Karpas-422 (cell line): ENCODE measurements at places on chromosomes 11 and 22. TPM values are rescaled to one million over a fixed set of nuclear protein-coding genes. Genes with fewer than 3 reads are reported as not detected.

The MPEG1 gene
- 59.6 and 80.0 TPM in 2 replicates for total RNA-seq

The CDON gene
- total RNA-seq, result 0.36 and 2.1 TPM in 2 replicates

The SLC22A8 gene
- total RNA-seq, result not detected in 2 replicates

The CAPN5 gene
- 0.07 and 0.54 TPM in 2 replicates for total RNA-seq

The OR52B6 gene
- not detected in 2 replicates for total RNA-seq

DNA sequence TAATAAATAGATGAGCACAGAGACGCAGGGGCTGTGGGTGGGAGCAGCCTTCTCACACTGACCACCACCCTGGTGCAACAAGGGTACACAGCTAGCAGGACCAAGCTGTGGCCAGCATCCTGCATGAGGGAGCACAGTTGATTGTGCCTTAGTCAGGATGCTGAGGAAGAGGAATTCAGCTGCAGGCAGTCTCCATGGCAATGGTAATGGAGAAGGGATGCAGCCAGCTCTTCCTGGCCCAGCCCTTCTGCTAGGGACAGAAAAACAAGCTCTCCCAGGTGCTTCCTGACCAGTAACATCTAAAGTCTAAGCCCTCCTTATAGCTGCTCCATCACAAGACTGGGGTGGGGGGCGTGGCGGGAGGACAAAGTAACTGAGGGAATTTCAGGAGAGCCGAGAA lies 363.5 kb downstream of the BUD13 start:
- no peaks in the 10 kb centered on the region for H3K4me1 ChIP-seq
- no peaks in the 10 kb centered on the region for H3K36me3 ChIP-seq
- no peak overlapping the region for H3K27ac ChIP-seq
- H3K4me3 ChIP-seq, result no peak overlapping the region
- no peak for DNase-seq
- H3K27me3 ChIP-seq, result no peaks in the 10 kb centered on the region

GRCh38 chr11:47917599-47918369 lies 62.6 kb upstream of the PTPRJ start:
- H3K4me3 ChIP-seq, result peak overlapping the region; percentile 22; the same call in 1 of the 2 replicates
- DNase-seq, result peak; percentile 91
- H3K27me3 ChIP-seq, result no peaks in the 10 kb centered on the region

- no peak overlapping the region for H3K4me3 ChIP-seq
- no peaks in the 10 kb centered on the region for H3K4me1 ChIP-seq
- no peaks in the 10 kb centered on the region for H3K36me3 ChIP-seq
These were observed 18.4 kb downstream of the TECTA start for GRCh38 chr11:121119440-121119839.

DNA sequence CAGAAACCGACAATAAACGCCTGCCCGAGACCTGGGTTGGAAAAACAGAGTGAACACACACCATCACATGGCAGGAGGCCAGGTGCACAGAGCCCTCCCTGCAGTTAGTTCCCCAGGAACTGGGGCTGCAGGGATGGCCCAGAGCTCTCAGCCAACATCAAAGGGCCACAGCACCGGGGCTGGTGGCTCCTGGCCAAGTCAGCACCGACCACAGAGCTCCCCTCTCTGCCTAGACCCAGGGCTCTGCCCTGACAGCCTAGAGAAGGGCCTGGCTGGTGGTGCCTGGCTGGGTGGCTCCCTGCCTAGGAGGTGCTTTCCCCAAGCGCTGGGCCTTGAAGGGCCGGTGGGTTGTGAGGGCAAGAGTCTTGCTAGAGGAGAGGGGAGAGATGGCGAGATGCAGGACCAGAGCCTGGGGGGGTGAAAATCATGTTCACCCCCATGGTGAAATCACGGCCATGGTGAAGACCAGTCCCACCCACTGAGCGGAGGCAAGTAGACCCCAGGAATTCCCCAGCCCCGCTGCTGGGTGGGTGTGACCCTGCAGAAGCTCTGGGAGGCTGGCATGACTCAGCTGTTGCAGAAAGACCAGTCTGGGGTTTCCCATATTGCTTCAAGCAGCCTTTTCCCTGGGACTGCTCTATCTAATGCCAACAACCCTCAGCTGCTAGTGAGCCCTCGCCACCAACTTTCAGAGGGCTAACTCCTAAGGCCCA lies 7.2 kb upstream of the BID start:
- H3K4me1 ChIP-seq, result peaks cover 31% of the 10 kb centered on the region
- peak; percentile 51 for DNase-seq
- H3K27me3 ChIP-seq, result no peaks in the 10 kb centered on the region
- no peak overlapping the region for H3K4me3 ChIP-seq
- H3K27ac ChIP-seq, result no peak overlapping the region

DNA sequence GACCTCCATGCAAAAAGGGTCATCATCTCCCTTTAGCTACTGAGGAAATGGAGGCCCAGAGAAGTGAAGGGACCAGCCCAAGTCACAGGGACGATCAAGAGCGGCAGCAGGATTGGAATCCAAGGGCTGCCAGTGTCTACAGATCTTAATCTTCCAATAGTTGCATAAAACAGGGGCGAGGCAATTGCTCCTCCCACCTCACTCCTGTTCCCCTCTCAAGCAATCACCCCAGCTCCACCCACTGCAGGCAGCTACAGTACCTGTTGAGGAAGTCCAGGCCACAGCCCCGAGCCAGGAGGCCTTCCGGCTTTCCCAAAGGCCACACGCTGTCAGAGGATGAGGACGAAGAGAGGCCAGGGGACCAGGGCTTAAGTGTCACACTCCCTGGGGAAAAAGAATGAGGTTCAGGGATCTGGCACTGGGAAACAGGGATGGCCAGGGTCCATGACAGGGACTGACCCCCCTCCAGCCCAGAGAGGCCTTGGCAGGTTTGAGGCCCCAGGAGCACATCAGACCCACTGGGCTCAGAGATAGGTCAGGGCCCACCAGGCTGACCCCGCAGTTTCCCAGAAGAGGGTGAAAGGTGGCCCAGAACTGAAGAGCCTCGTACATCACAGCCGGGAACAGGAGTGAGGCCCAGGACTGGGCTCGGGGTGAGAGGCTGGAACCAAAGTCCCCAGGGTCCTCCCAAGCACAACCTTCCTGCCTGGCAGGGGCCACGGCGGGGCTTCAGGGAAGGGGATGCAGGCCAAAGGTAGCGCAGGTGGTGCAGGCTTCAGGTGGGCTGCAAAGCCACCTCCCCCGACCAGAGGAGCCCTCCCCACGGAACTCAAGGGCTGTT lies 16.4 kb upstream of the MFNG start:
- peaks cover 55% of the 10 kb centered on the region for H3K4me1 ChIP-seq
- no peaks in the 10 kb centered on the region for H3K27me3 ChIP-seq
- no peaks in the 10 kb centered on the region for H3K36me3 ChIP-seq
- DNase-seq, result peak; percentile 63

- no peaks in the 10 kb centered on the region for H3K27me3 ChIP-seq
- peaks cover 11% of the 10 kb centered on the region; the same call in 1 of the 2 replicates for H3K36me3 ChIP-seq
- DNase-seq, result no peak
- H3K4me3 ChIP-seq, result no peak overlapping the region
These were observed 40.5 kb downstream of the BRD1 start for GRCh38 chr22:49786976-49787706.

- H3K27ac ChIP-seq, result no peak overlapping the region
- H3K27me3 ChIP-seq, result no peaks in the 10 kb centered on the region
- H3K4me1 ChIP-seq, result no peaks in the 10 kb centered on the region
- H3K36me3 ChIP-seq, result no peaks in the 10 kb centered on the region
These were observed 1.4 kb upstream of the TAGLN start for GRCh38 chr11:117197516-117198456.

DNA sequence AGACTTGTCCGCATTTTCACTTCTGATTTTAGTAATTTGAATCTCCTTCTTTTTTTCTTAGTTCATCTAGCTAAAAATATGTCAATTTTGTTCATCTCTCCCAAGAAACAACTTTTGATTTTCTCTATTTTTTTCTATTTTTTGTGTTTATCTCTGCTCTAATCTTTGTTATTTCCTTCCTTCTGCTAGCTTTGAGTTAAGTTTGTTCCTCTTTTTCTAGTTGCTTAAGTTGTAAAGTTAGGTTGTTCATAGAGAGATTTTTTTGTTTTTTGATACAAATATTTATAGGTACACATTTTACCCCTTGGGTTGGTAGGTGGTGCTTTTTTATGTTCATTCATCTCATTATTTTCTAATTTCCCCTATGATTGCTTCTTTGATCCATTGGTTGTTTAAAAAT lies 22.1 kb upstream of the XKR3 start:
- no peaks in the 10 kb centered on the region for H3K4me1 ChIP-seq
- no peaks in the 10 kb centered on the region for H3K27me3 ChIP-seq
- H3K4me3 ChIP-seq, result no peak overlapping the region
- DNase-seq, result no peak
- no peaks in the 10 kb centered on the region for H3K36me3 ChIP-seq

DNA sequence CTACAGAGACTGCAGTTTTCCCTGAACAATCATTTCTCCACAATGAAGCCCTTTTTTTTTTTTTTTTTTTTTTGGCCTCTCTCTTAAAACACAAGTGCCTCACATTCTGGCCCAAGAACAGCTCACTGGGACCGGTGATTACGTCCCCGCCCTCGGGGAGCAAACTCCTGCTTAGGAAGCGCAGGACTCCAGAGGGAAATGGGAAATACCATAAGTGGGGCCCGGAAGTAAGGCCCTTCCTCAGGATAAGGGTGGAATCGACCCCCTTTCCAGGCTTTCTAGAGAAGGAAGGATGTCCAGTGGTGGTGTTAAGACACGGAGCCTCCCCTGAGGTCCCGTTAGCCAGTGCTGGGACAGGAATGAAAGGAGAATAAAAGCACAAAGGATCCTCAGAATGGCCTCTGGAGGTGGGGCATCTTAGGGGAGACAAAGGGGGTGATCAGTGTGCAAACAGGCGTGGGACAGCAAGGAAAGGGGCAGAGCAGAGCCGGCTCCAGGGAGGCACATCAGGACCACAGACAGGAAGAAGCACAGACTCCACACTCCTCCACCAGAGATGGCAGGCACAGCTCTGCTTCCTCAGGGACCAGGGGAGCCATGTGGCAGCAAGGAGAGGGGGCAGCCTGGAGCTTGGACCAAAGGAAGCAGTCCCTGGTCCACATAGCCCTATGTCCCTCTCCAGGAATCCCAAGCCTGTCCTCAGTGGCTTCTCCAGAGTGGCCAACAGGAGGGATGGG lies 61.3 kb downstream of the CHST1 start:
- H3K4me1 ChIP-seq, result no peaks in the 10 kb centered on the region
- DNase-seq, result no peak
- no peak overlapping the region for H3K4me3 ChIP-seq

DNA sequence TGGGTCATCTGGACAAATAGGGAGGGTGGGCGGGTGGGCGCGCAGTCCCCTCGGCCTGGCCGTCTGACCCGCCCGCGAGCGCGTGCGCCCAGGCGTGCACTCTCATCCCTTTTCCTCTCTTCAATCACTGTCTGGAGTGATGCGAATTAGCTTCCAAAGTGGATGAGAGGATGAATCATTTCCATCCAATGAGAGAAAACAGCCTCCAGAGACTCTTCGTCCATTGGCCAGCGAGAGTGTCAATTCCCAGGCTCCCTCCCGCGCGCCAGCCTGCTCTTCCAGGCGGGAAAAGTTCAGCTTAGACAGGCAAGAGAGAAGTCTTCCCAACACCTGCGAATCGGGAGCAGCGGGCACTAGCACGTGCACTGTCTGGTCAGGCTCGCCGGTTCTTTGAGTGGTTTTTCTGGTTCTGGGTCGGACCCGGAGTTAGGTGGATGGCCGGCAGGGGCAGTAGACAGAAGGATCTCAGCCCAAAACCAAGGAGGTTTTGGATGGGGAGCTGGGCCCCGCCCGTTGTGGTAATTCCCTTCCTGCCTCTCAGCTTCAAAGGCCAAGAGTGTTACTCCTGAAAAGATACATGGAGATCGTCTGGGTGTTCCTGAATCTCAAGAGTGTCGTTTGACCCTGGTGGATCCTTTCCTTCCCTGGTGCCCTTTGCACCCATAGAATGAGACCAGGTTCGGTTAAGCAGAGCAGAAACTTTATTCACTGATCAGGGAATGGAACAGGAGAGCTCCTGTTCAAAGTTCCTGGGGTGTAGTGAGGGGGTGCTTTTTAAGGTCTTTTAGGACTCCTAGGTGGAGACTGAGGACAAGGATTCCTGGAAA lies 33.4 kb upstream of the GLYATL1 start:
- no peak overlapping the region for H3K4me3 ChIP-seq
- H3K27ac ChIP-seq, result no peak overlapping the region
- DNase-seq, result no peak
- H3K36me3 ChIP-seq, result no peaks in the 10 kb centered on the region
- no peaks in the 10 kb centered on the region for H3K27me3 ChIP-seq

- H3K36me3 ChIP-seq, result no peaks in the 10 kb centered on the region
- H3K27ac ChIP-seq, result no peak overlapping the region
- DNase-seq, result peak; percentile 2
- no peak overlapping the region for H3K4me3 ChIP-seq
- H3K4me1 ChIP-seq, result no peaks in the 10 kb centered on the region
These were observed 57.3 kb downstream of the C11orf91 start for GRCh38 chr11:33643167-33643824.

DNA sequence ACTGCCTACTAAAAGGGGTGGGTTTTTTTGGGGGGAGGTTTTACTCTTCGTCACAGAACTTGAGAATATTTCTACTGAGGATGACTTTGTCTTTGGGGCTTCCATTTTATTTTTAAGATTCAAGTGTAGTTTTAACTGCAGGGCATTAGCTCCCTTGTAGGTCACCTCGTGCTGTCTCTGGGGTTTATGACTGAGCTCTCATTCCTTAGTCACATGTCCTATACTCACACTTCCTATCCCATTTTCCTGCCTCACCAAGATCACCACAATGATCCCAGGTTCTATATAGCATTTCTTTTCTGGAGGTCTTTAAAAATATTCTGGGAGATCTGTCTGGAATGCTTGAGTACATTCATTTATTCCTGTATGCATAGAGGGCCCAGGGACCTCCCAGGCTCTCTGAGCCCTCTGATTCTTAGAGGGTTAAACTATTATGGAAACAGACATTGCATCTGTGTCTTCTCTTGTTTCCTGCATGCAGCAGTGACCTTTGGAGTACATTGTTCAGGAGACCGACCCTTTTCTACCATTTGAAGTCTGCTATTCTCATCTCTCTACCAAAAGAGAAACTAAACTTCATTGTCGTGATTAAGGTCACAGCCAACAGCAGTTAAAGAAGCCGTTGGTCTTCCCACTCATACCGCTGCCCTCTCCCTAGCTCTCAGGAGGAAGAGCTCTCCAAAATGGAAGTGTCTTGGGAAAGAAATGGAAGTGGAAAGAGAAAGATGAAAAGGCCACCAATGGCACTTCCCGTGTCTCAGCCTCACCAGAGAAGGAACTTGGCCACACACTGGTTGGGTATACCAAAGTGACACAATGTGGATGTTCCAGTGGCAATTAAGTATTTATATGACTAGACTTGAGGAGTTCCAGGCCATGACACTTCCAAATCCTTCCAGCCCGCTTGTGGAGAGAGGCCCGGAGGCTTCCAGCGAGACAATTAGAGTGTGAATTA lies 77.5 kb downstream of the ZBTB16 start:
- H3K4me1 ChIP-seq, result no peaks in the 10 kb centered on the region
- no peak overlapping the region for H3K27ac ChIP-seq
- H3K4me3 ChIP-seq, result no peak overlapping the region
- H3K27me3 ChIP-seq, result no peaks in the 10 kb centered on the region

DNA sequence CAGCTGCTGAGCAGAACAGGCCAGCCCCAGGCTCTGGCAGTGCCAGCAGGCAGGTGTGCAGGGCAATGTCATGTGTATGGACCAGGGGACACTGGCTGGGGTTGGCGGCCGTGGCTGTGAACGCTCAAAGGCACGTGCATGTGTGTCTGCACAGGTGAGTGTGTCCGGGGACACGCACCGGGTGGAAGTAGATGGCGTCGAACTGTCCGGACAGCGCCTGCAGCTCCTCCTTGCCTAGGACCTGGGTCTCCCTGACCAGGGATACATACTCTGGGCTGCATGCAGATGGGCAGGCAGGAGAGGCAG lies 863 bp downstream of the HDAC10 start:
- peak overlapping the region; percentile 99 for H3K4me3 ChIP-seq
- H3K36me3 ChIP-seq, result peaks cover 10% of the 10 kb centered on the region; the same call in 1 of the 2 replicates
- no peak for DNase-seq
- peaks cover 61% of the 10 kb centered on the region for H3K4me1 ChIP-seq

GRCh38 chr11:337711-338110 lies 17.1 kb upstream of the IFITM3 start:
- H3K27me3 ChIP-seq, result no peaks in the 10 kb centered on the region
- DNase-seq, result no peak
- H3K4me3 ChIP-seq, result no peak overlapping the region
